ENCODE measurements at places on chromosomes 4 and X.

DNA sequence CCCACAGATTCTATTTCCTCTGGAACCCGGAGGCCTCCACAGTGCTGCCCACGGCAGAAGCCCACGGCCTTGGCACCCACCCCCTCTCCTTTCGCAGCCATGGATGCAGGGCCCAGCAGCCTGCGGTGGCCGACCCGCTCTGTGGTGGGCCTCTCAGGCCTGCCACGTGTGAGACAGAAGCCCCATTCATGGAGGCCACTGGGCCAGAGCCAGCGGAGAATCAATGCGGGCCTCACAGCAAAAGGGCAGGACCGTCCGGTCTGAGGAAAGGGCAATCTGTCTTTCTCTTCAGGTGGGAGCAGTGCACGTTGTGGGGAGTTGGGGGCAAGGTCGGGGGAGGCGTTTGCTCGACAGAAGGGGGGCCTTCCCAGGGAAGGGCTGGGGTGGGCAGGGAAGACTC, 8.4 kb upstream of the HAUS7 start:
- DNase-seq: no peak

- DNase-seq: no peak
Measured at GRCh38 chrX:110242371-110242770, 75.5 kb downstream of the AMMECR1 start.

GRCh38 chrX:37745354-37745753, 34.5 kb upstream of the CYBB start:
- peak; percentile 87 for DNase-seq

DNA sequence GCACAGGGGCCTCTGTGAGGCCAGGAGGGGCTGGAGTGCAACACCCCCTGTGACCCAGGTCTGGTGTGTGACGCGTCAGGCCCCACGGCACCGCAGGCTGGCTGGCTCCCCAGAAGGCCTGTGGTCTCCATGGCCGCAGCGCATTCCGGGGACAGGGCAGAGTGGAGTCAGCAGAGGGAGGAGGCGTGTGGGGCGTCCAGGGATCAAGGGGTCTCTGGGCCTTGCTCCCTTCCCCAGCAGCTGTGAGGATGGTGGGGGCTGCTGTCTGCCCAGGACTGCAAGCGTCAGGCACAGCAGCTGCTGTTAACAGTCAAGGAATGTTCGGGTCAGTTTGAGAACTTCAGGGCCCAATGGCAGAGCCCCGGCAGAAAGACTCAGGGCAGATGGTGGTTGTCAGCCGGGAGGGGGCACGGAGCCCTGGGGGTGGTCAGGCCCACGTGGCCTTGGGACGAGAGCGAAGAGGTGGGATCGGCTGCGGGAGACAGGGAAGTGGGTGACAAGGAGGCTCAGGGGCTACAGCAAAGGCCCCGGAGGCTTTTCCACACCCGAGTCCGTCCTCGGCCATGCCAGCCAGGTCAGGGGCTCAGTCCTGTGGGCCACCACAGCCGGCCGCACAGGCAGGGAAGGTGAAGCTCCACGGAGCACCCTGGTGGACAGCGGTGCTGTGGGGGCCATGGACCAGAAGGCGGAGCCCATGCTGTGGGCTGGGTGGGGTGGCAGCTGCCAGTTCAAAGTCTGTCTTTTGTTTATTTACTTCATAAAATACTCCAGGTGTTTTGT, 18.3 kb downstream of the PCGF3 start:
- DNase-seq: no peak

- no peak for DNase-seq
Measured at GRCh38 chr4:170818786-170819185, 729.0 kb upstream of the AADAT start.
